ENCODE measurements at places on chromosomes 1 and 21. TPM values are rescaled to one million over a fixed set of nuclear protein-coding genes. Genes with fewer than 3 reads are reported as not detected.
A peak's percentile ranks its signal among the peaks of the same experiment; 100 is the strongest.

DNA sequence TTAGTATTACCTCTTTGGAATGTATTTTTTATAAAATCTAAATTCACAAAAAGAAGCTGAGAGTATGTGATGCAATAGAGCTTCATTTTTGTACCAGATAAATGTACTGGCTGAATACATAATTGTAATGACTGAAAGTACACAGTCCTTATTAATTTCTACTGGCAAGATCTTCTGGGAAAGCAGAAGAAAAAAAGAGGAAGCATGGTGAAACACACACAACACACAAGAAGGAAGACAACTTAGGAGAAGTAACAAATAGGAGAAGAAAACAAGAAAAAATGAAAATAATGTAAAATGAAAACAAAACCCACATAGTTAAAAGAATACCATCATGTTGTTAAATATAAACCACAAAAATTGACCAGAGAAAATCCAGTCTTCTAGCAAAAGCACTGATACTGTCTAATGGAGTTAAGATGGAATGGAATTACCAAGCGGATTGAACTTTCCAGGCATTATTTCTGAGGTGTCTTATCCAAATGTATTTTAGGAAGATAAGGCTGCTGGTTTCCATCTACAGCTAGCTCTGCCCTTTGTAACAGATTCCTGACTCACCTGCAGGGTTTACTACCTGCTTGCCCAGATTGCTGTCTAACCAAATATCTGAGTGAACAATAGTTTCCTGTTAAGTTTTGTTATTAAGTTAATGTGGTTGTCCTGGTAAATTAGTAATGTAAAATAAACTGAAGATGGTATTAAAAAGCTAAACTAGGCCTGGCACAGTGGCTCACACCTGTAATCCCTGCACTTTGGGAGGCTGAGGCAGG, 4.5 kb upstream of the COP1 start:
- H3K4me3 ChIP-seq: no peak overlapping the region
- peaks cover 7% of the 10 kb centered on the region for H3K27me3 ChIP-seq
- no peak for DNase-seq

DNA sequence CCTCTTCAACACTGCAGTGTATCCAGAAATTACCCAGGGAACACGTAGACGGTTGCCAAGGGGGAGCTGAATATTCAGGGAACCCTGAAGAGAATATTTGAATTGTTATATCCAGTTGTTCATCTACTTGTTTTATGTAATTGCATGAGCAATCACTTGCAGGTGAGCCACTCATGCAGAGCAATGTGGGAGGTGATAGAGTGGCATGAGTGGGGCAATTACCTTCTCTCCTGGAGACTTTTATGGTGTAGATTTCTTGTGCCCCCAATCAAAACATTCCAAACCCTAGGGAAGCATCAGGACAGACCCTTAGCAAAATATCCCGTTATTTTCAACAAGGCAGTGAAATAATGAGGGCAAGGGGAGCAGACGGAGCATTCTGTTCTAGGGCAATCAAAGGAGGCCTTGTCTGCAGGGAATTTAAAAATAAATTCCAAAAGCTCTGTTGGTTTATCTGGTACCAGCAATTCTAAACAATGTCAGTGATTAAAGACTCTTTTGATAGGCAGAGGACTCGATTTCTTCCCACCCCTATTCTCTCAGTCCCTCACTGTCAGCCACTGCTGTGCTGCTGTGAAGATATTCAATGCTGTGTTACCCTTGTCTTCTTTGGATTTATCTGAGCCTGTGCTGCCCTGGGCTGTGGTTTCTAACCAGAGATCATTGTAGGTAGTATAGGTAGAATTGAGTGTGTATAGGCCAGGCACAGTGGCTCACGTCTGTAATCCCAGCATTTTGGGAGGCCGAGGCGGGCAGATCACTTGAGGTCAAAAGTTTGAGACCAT, 180.2 kb upstream of the MAP1LC3C start:
- H3K4me3 ChIP-seq: no peak overlapping the region
- no peaks in the 10 kb centered on the region for H3K27me3 ChIP-seq
- H3K27ac ChIP-seq: no peak overlapping the region
- no peak for DNase-seq

Gene TFF2
- not detected for total RNA-seq

DNA sequence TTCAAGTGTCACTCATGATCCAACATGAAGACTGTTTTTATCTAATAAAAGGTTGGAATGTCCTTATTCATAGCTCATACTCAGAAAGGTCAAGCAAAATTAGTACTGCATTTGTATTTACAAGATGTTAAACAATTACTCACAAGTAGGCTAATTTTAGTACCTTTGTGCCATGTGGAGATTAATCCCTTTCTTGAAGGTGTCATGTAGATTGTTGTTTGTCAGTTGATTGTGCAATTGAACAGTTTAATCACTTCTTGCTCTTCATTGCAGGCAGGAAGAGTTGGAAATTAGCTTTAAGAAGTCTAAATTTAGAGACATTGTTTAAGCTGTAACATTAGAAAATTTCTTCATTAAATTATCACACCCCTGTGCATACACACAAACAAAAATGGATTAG, 847.1 kb downstream of the KCNT2 start:
- no peaks in the 10 kb centered on the region for H3K36me3 ChIP-seq
- no peaks in the 10 kb centered on the region for H3K4me1 ChIP-seq
- no peak overlapping the region for H3K4me3 ChIP-seq
- DNase-seq: no peak

GRCh38 chr1:23916209-23917131, 3.3 kb upstream of the CNR2 start:
- H3K4me3 ChIP-seq: no peak overlapping the region
- H3K27ac ChIP-seq: no peak overlapping the region
- H3K27me3 ChIP-seq: peaks cover 3% of the 10 kb centered on the region
- no peaks in the 10 kb centered on the region for H3K36me3 ChIP-seq
- peaks cover 19% of the 10 kb centered on the region for H3K4me1 ChIP-seq

GRCh38 chr1:116277840-116278540, 95.1 kb upstream of the ATP1A1 start:
- no peak for DNase-seq
- H3K4me3 ChIP-seq: no peak overlapping the region
- H3K27ac ChIP-seq: no peak overlapping the region
- peaks cover 13% of the 10 kb centered on the region for H3K27me3 ChIP-seq

- no peak overlapping the region for H3K27ac ChIP-seq
- H3K4me1 ChIP-seq: no peaks in the 10 kb centered on the region
Measured at GRCh38 chr1:210557426-210558077, 228.8 kb downstream of the HHAT start.

- H3K27ac ChIP-seq: no peak overlapping the region
- DNase-seq: no peak
- no peaks in the 10 kb centered on the region for H3K27me3 ChIP-seq
- H3K4me1 ChIP-seq: peaks cover 32% of the 10 kb centered on the region
Measured at GRCh38 chr1:221435504-221435904, 306.4 kb downstream of the DUSP10 start.

Gene TRIM45
- total RNA-seq: 0.78 TPM

Gene FCRL5
- not detected for total RNA-seq

DNA sequence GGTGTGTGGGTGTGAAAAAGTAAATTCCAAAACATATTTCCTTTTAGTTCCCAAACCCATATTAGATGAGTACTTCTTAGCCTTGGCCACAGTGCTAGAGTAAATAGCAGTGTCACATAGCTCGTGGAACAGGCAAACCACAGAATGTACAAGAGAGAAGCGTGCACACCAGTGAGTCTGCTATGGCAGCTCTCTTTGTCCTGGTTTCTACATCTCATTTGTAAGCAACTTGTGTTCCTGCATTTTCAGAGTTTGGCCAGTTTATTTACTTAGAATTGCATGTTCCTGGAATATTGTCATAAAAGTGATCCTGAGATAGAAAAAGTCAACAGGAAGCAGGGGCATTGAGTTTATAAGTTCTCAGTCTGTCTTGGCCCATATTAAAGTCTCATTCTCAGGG, 142.1 kb downstream of the DHRS3 start:
- H3K27ac ChIP-seq: peak overlapping the region; percentile 69
- peaks cover 93% of the 10 kb centered on the region for H3K4me1 ChIP-seq
- no peaks in the 10 kb centered on the region for H3K27me3 ChIP-seq
- H3K4me3 ChIP-seq: no peak overlapping the region
- H3K36me3 ChIP-seq: peaks cover 24% of the 10 kb centered on the region

DNA sequence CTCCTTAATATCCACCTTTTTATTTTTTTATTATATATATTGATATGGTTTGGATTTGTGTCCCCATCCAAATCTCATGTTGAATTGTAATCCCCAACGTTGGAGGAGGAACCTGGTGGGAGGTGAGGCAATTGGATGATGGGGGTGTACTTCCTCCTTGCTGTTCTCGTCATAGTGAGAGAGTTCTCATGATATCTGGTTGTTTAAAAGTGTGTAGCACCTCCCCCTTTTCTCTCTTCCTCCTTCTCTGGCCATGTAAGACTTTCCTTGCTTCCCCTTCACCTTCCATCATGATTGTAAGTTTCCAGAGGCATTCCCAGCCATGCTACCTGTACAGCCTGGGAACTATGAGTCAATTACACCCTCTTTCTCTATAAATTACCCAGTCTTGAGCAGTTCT, 22.7 kb upstream of the CCSAP start:
- no peaks in the 10 kb centered on the region for H3K36me3 ChIP-seq
- no peaks in the 10 kb centered on the region for H3K4me1 ChIP-seq
- peaks cover 29% of the 10 kb centered on the region for H3K27me3 ChIP-seq
- H3K4me3 ChIP-seq: no peak overlapping the region
- no peak overlapping the region for H3K27ac ChIP-seq

GRCh38 chr21:42614396-42614795, 39.0 kb upstream of the PDE9A start:
- H3K27ac ChIP-seq: no peak overlapping the region
- peak; percentile 55 for DNase-seq
- peaks cover 27% of the 10 kb centered on the region for H3K27me3 ChIP-seq
- H3K4me1 ChIP-seq: peaks cover 8% of the 10 kb centered on the region
- no peak overlapping the region for H3K4me3 ChIP-seq

Gene KRTAP12-2
- not detected for total RNA-seq

DNA sequence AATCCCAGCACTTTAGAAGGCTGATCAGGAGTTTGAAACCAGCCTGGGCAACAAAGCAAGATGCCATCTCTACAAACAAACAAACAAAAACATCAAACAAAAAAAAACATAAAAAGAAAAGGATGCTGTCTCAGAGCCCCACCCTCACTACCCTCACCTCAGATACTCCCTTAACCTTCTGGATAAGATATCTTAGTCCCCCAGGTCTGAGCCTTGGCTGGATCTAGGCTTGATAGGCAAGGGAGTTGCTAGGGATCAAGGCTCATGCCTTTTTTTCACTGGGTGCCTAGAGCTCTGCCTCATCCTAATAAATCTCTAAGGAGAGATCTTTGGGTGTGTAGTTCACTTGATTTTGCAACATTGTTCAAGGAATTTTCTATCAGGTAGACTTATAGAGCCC, 7.4 kb downstream of the HDAC1 start:
- no peak overlapping the region for H3K27ac ChIP-seq
- no peaks in the 10 kb centered on the region for H3K27me3 ChIP-seq
- DNase-seq: no peak
- peaks cover 44% of the 10 kb centered on the region for H3K4me1 ChIP-seq
- H3K4me3 ChIP-seq: no peak overlapping the region
- H3K36me3 ChIP-seq: peaks cover 66% of the 10 kb centered on the region

DNA sequence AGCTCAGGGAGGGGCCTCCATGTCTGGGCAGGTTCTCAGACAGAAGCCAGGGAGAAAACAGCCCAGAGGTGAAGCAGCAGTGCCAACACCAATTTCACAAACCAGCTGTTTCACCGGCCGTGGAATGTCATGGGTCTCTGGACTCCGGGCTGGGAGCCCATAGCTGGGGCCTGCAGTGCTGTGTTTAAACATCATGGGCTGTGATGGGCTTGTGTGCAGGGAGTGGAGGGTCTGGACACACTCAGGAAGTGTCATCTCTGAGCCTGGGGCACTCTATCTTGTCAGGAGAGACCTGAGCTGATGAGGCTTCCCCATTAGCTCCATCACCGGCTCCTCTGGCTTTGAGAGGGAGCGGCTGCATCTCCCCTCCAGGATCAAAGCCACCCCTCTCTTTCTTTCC, 173.6 kb upstream of the IGSF21 start:
- no peak overlapping the region for H3K27ac ChIP-seq
- no peak for DNase-seq
- no peaks in the 10 kb centered on the region for H3K27me3 ChIP-seq
- no peak overlapping the region for H3K4me3 ChIP-seq

- H3K27me3 ChIP-seq: no peaks in the 10 kb centered on the region
- H3K4me3 ChIP-seq: no peak overlapping the region
Measured at GRCh38 chr21:9750341-9751086, 770.9 kb upstream of the TPTE start.

Gene BRDT
- 0.58 TPM for total RNA-seq

DNA sequence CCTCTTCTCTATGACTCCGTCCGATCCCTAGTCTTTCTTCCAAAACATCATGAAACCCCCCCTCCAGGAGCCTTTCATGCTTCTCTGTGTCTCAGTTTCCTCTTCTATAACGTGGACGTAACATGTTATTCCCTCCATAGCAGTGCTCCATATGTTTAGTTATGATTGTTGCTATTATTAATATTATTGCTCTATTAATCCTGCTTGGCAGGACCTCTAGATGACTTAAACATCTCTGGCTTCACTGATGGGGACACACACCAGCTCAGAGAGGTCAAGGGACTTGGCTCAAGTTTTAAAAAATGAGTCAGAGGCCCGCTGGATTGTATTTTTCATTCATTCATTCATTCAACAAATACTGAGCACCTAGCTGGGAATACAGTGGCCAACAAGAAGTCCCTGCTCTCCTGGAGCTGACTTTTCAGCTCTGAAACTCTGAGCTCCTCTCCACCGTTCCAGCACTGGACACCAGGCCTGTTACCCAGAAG, 404 bp upstream of the CPLANE2 start:
- peaks cover 43% of the 10 kb centered on the region for H3K4me1 ChIP-seq
- DNase-seq: no peak
- no peaks in the 10 kb centered on the region for H3K27me3 ChIP-seq

DNA sequence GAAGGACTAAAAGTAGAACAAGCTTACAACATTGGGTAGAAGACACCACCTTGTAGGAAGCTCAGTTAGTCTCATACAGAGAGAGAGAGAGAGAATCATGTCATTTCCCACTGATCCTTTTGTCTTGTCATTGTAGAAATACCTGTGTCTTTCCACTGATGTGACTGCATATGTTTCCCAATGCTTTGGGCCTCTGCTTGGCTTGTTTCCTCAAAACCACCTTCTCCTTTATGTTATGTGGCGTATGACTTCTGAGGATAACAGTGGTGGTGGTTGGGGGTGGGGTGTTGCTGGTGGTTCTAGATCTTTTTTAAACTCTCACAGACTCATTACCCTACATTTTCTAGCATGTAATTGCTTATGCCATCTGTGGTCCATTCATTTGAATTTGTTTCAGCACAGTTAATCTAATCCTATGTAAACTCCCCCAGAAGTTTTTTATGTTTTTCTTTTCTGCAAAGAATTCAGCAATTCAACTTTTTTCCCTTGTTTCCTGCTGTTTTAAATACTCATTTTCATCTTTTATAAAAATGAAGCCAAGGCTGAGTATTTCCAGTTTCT, 9.3 kb downstream of the RGL1 start:
- H3K4me3 ChIP-seq: no peak overlapping the region
- H3K27me3 ChIP-seq: no peaks in the 10 kb centered on the region
- no peak overlapping the region for H3K27ac ChIP-seq
- no peaks in the 10 kb centered on the region for H3K36me3 ChIP-seq
- no peaks in the 10 kb centered on the region for H3K4me1 ChIP-seq

Gene PNRC2
- total RNA-seq: 158 TPM

Measured in activated CD4-positive, alpha-beta memory T cell treated with anti-CD3 and anti-CD28 coated beads, Interleukin-2, amount 10 ng/mL, durations not matched to agents 7 days and 5 days (primary cell).